Activated CD4-positive, alpha-beta T cell treated with anti-CD3 and anti-CD28 coated beads, Interleukin-2, amount 50 U/mL, for 1 hour (primary cell): ENCODE measurements at places on chromosomes 16 and 17.

- no peak for DNase-seq
These were observed 38.0 kb downstream of the ZFPM1 start for GRCh38 chr16:88491001-88491559.

DNA sequence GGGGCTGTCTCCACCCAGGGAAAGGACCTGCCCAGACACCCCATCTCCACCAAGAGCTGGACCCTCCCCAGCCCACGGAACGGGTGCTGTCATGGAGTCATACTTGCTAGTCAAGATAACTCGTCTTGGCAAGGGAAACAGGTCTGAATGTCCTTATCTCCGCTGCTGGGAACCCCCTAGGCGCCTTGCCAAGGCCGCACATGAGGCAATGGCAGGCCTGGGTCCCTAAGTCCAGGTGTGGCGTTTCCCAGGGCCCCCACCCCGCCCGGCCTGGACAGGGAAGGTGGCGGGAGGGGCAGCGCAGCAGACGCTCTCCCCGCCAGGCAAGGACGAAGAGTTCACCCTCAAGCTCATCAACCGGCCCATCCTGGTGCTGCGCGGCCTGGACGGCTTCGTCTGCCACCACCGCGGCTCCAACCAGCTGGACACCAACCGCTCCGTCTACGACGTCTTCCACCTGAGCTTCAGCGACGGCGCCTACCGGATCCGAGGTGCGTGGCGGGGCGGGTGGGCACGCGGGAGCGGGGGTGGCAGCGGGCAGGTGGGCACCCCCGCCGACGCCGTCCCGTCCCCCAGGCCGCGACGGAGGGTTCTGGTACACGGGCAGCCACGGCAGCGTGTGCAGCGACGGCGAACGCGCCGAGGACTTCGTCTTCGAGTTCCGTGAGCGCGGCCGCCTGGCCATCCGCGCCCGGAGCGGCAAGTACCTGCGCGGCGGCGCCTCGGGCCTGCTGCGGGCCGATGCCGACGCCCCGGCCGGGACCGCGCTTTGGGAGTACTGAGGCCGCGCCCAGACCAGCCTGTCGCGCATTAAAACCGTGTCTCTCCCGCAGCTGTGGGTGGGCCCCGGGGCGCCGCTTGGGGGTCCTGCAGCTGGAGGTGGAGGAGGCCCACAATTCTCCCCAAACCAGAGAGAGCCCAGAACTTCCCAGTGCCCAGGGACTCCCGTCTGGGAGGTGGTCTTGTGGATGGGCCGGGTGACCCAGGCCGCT lies 8.4 kb downstream of the FSCN2 start:
- DNase-seq = no peak

GRCh38 chr16:23835390-23836077 lies at the start of gene PRKCB:
Gene PRKCB, plus strand, starts transcription at chr16:23835983.
- DNase-seq = peak; percentile 89

- no peak for DNase-seq
These were observed 24.8 kb downstream of the POLR3E start for GRCh38 chr16:22322021-22322471.

- no peak for DNase-seq
These were observed 14.7 kb downstream of the NXN start for GRCh38 chr17:964876-965275.

- DNase-seq = no peak
These were observed 12.5 kb downstream of the RABEP2 start for GRCh38 chr16:28912558-28912957.

DNA sequence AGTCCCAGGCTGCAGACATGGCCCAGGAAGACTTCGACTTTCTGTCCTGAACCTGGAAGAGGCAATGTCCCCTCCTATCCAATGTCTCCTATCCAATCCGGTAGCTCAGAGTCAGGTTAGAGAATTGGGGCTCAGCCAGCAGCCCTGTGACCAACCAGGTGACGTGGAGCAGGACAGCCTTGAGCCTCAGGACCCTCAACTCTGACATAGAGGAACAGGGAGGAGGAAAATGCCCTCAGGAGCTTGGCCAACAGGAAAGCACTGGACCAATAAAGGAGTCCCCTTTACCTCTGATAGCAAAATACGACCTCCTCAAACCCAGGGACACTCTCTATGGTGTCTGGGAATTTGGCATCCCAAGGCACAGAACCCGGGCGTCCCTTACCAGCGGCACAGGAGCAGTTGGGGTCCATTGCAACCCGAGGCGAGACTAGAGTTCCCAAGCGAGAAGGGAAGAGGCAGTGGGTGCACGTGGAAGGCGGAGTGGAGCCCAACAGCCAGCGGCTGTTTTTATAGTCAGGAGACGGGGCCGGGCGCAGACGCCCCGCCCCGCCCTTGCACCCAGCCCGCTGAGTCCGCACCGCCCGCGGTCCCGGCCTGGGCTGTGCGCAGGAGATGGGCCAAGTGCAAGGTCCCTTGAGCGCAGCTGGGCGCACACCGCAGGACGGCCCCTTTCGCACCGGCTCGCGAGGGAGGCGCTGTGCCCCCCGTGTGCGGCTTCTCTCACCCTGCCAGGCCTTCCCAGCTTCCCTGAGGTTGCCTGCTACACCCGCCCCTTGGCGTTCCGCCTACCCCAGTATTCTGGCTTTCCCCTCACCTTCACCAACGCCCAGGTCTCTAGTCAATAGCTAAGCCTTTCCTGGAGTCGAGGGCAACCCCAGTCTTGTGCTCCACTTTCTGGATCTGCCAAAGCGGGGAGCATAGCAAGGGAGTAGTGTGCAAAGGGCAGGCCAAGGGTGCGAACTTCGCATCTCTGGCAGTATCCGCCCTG lies at the start of gene MT1G:
MT1G (minus strand) TSS at position 485 of the 991 bp plus-strand sequence; CDS start at position 413, 72 bp downstream.
- DNase-seq = no peak

DNA sequence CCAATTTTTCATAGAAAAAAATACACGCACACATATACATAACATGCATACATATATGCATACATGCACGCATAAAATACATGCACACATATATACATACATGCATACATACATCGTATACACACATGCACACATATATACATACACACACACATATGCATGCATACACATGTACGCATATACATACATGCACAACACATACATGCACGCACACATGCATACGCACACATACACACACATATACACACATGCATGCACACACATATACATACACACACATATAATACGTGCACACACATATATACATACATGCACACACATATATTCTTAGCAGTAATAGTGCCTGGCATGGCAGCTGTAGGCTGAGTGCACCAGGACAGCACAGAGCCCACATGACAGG lies 24.9 kb downstream of the USP36 start:
- no peak for DNase-seq

- no peak for DNase-seq
These were observed 27.3 kb upstream of the ALKBH5 start for GRCh38 chr17:18156171-18156975.

GRCh38 chr17:4748686-4749085 lies 9.0 kb upstream of the CXCL16 start:
- DNase-seq = no peak

DNA sequence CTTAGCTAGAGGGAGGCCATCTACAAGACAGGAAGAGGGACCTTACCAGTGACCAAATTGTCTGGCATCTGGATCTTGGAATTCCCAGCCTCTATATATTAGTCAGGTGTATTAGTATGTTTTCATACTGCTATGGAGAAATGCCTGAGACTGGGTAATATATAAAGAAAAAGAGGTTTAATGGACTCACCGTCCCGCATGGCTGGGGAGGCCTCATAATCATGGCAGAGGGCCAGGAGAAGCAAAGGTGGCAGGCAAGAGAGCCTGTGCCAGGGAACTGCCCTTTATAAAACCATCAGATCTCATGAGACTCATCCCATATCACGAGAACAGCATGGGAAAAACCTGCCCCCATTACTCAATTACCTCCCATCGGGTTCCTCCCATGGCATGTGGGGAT lies 500.2 kb downstream of the SHISA9 start:
- DNase-seq = no peak

DNA sequence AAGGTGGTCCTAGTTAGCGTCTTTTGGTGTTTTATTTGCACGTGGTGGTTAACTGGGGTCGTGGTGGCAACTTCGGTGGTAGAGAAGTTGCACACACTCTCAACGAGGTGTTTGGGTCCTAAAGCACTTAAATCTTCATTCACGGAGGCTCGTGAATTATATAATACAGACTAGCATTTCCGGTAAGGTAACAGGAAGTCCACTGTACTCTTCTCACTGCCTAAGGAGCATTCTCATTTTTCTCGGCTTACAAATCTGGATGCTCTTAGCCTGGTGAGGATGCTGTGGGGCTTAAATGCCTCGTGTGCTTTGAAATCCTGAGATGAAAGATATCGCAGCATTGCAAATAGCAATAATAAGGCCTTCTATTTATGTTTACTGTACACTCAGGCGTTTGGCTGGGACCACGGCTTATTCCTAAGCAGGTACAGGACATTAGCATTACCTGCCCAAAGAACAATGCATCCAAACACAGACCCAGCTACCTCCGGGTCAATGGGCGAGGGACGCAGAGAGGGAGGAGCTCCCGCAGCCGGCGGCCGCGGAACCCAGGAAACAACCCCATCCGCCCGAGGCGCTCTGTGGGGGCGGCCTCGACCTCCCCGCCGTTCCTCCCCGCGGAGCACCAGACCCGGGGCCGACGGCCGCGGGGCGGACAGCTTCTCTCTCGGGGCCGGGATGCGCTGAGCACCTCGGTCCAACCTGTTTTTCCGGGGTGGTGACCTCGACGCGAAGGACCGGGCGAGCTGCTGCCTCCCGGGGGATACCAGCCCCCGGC lies 856 bp downstream of the DNAJA2 start:
- DNase-seq = peak; percentile 23

- no peak for DNase-seq
These were observed 415.0 kb upstream of the MAF start for GRCh38 chr16:80015566-80015965.

DNA sequence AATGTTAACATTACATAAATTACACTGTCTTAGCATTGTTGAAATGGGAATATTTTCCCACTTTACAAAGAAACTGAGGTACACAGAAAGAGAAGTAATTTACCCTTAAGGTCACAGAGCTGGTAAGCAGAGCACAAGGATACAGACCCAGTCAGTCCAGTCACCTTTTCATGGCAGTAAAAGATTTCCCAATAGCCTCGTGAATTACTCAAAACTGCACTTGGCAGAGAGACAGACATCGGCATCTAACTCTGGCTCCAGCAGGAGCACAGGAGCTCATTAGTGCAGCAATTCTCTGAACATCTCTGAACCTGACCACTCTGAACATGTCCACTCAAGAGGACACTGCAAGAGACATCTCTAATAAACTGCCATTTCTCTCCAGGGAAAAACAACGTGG lies 3.1 kb downstream of the TEX2 start:
- no peak for DNase-seq

DNA sequence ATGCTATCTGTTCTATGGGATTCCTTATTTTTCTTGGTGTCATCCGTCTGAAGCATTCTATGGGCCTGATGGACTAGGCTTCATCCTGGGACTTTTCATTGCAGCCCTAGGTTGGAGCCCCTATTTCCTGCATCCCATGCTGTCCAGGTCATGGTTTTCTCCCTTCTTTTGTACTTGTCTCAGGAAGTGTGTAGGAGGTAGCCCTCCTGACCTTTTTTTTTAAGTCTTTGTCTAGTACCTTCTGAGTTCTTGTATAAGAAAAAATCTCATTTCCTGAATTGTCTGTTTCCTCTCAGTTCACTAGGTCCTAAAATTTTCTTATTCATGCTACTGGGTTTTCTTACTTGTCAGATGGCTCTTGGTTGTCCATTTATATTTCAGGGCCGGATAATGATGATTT lies 6.0 kb downstream of the NDEL1 start:
- no peak for DNase-seq

DNA sequence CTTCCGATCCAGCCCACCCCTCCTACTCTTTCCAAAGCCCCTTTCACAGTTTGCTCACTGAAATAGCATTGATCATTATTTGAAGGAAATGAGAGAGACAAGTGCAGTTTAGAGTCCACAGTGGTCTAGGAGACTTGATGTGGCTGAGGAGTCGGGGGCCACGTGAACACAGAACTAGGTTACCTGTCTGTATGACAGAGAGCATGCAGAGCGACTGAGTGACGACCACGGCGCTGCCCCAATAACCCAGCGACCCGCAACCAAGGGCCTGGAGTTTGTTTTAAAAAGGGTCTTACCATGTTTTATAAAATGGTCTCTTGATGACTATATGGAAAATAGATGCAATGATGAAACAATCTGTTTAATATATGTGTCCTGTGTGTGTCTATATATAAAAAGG lies 39.5 kb downstream of the NDEL1 start:
- no peak for DNase-seq

GRCh38 chr17:4599505-4600281 lies 15.4 kb downstream of the SMTNL2 start:
- no peak for DNase-seq

- no peak for DNase-seq
These were observed 156.4 kb downstream of the SNX29 start for GRCh38 chr16:12132850-12133440.

GRCh38 chr17:29565643-29566472 lies 979 bp downstream of the ABHD15 start:
- DNase-seq = peak; percentile 57

DNA sequence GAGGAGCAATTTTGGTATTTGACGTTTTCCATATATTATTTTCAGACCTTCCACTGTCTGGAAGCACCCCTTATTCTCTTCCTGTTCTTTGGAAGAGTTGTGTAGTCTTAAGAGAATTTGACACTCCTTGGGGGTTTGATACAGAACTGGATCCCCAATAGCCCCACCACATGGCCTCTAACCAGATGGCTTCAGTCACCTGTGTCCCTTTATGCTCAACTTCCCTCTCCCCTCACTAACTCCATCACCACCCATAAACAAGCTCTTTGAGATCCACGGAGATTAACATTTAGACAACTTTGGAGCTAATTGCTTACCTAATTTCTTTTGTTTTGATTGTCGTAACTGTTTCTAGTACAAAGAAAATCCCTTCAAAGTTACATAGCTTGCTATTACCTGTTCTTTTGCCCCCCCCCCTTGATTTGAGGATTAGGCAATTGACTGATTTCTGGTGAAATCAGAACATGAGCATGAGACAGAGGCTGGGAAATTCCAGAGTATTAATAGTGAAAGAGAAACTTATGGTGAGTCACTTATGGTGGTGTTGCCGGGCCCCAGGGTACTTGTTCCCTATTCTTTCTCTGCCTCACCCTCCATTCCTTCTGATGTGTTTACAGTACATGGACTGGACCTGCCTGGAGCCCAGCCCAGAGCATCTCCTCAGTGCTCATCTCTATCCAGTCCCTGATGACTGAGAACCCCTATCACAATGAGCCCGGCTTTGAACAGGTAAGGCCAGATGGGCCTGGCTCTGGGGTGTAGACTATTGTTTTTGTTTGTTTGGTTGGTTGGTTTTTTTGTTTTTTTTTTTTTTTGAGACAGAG lies 7.5 kb downstream of the UBE2Z start:
- DNase-seq = no peak

- DNase-seq = peak; percentile 74
These were observed at the start of gene SLFN11 for GRCh38 chr17:35373534-35373983. Gene SLFN11, minus strand, starts transcription at chr17:35373621. Its CDS starts 9,814 bp downstream, at chr17:35363807.

GRCh38 chr16:30375864-30376263 lies 1.3 kb downstream of the MYL11 start:
- no peak for DNase-seq
